ENCODE measurements at places on chromosomes 11 and 22. TPM values are rescaled to one million over a fixed set of nuclear protein-coding genes. Genes with fewer than 3 reads are reported as not detected.

TSPAN18 gene
- total RNA-seq = 16.3 TPM

TFIP11 gene
- total RNA-seq = 38.1 TPM

MRGPRD gene
- total RNA-seq = not detected

IGF2 gene
- 4.7 TPM for total RNA-seq

CCDC116 gene
- 0.09 TPM for total RNA-seq

HPX gene
- 0.28 TPM for total RNA-seq

PIWIL4 gene
- total RNA-seq = 0.18 TPM

C11orf42 gene
- not detected for total RNA-seq

OR5AS1 gene
- total RNA-seq = not detected

SLC22A8 gene
- not detected for total RNA-seq

All from endothelial cell of coronary artery (primary cell).